ENCODE measurements at places on chromosomes 7 and 10.

DNA sequence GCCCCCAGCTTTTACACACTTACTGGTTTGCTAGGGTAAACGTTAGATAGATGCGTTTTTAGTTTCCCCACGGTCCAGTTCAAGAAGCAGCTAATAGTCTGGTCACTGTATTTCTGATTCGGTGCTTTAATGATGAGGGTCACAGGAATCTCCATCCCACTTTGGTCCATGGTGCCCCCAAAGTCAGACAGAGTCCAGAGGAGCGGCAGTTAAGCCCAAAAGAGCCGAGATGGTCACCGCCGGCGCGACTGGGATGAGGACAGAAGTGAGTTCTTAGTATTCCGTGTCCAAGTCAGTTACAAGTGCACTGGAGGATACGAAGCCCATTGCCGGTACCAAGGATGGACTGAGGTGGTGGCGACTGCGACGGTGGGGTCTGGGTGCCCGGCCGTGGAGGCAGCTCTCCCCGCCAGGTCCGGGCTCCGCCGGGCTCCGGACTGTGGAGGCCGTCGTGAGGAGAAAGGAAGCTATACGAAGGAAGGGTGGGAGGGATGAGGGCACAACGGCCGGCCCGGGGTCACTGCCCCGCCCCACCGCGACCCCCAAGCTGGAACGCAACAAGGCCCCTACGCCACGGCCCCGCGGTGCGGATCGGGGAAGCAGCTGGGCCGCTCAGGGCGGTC lies 663 bp downstream of the HERPUD2 start:
- DNase-seq = no peak

DNA sequence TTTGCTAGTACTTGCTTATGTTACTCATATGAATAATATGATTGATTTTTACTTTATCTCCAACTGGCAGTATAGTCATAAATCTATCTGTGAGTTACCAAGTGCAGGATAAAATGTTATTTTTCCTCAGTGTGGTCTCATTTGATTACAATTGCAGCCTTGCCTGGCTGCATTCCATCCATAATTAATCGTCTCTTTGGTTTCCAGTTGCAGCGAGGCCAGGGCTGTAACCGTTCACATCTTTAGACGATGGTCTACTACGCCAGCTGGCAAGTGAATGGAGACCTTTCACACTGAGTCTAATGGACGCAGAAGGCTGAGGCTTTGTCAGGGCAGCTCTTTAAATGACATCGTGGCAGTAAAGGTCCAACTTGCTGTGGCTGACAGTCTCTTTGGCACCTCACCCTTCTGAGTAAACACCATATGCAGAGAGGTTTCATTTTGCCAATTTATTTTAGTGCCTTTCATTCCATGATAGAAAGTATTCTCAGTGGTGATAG lies 84.0 kb downstream of the ARL4A start:
- DNase-seq = no peak

GRCh38 chr10:132575320-132576201 lies 38.0 kb downstream of the INPP5A start:
- DNase-seq = no peak

DNA sequence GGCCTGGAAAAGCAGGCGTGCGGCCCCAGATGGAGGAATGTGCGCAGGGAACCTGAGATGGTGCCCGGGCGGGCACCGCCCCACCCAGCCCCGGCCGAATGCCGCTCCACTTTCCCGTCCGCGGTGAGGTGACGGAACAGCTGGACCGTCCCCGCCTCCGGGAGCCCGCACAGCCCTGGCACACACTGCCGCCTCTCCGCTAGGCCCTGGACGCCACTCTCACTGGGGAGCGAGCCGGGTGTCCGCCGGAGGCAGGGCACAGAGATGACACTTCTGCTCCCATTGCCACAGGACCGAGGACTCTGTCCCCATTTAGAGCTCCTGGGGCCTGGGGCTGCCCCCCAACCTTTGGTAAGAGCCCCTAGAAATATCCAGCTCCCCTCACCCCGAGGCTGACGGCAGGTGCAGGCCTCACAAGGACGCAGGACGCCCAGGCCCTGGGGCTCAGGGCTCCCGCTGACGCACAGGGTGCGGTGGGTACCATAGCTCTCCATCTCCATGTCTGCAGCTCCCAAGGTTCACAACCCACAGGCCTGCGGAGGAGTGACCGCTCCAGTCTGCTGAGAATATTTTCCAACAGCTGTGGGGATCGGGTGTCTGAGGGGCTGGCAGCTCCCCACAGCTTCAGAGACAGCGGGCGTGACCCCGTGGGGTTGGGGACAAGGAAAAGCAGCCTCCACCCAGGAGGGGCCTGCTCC lies 52.2 kb upstream of the PDGFA start:
- no peak for DNase-seq

GRCh38 chr7:93279541-93279940 lies 47.4 kb downstream of the VPS50 start:
- no peak for DNase-seq

GRCh38 chr7:144941127-144941526 lies 105.3 kb upstream of the TPK1 start:
- no peak for DNase-seq

GRCh38 chr7:3995187-3995586 lies 686.9 kb upstream of the FOXK1 start:
- DNase-seq = no peak

DNA sequence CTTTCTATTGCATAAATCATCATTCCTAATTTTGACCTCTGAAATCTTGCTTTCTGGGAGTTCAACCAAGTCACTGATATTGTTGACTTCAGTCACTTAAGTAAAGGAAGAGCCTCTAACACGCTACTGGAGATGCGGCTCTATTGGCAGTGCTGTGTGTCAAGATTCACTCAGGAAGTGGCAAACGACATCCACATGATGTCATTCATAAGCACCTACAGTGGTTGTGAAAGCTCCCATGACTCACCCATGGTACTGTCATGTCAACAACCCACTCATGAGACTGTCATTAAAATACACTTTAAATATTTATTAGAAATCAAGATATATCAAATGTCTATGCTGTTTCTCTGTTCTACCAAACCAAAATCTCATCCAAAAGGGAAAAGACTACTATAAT lies 52.5 kb upstream of the LHFPL3 start:
- no peak for DNase-seq

DNA sequence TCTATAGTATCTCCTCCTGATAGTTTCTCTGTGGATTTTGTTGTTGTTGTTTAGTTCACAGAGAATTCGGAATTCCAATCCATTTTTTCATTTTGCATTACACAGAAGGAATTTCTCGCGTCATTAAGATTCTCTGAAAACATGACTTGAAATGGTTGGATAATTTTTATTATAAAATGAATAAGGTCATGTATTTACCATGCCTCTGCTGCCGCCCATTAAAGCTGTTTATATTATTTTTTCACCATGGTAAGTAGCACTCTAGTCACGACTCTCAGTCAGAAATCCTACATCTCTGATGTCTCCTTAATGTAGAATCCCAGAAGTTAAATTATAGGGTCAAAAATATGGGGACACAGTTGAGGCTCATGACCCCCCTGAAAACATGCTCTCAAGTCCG lies 19.1 kb downstream of the SFMBT2 start:
- DNase-seq = no peak

- DNase-seq = no peak
Measured at GRCh38 chr10:49362596-49363260, 33.2 kb downstream of the DRGX start.

DNA sequence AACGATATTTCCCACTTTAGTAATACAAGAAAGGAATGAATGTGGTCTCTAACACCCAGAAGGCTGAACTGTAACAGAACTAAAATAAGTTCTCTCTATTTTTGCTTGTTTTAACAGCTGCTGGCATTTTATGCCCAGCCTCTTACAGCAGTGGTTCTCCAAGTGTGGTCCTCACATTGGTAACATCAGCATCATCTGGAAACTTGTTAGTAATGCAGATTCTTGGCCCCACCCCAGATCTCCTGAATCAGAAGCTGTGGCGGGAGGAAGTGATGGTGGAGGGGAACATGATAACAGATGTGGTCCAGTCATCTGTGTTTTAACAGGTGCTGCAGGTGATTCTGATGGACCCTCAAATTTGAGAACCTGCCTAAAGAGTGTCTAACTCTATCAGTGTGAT lies 170.1 kb downstream of the TMEM26 start:
- no peak for DNase-seq

- DNase-seq = no peak
Measured at GRCh38 chr7:81206667-81207360, 288.0 kb upstream of the SEMA3C start.

- no peak for DNase-seq
Measured at GRCh38 chr7:64905547-64905946, 2.5 kb downstream of the ZNF273 start.

GRCh38 chr7:85498031-85498430 lies 311.2 kb upstream of the SEMA3D start:
- no peak for DNase-seq

DNA sequence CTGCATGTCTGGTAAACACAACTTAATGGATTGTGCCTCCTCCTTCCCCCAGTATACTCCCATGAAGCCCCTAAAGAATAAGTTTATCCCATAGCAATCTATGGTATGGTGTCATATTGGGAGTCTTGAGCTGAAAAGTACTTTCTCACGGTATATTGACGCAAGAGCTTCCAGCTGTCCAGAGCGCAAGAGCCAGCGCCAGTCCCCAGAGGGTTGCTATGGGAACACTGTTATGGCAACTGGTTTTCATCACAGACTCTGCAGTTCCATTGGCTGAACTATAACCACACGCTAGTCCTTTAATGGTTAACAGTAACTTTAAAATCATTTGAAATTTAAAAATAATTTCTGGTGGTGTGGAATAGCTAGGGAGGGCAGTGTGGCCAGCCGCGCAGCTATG lies 46.9 kb downstream of the PRPF18 start:
- DNase-seq = no peak

DNA sequence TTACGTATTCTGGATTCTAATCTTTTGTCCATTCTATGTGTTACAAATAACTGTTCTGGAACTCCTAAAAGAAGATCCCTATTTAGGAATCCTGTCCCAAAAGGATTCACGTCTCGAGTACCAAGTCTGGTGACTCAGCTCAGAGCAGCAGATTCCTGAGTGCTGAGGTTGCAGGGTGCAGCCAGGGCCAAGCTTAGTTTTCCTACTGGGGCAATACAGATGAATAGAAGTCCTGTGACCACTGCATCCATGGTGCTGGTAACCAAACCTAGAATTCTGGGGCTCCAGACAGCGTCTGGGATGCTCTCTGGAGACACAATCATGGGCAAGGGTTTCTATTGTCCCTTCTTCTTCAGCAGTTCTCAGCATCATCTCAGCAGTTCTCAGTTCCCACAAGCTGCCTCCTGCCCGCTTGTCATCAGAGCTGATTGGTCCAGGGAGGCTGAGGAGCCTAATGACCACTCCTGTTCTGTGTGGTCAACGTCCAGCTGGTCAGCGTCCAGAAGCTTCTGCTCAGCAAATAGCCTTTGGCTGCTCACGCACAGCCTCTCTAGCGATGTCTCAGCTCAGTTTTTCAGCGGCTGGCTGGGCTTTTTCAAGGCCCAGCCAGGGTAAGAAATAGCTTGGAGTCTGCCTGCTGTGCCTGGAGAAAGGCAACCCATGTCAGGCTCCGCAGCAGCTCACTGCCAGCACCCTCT lies 50.4 kb upstream of the C7orf33 start:
- no peak for DNase-seq

GRCh38 chr10:83045731-83046130 lies 1093.6 kb upstream of the GHITM start:
- no peak for DNase-seq

DNA sequence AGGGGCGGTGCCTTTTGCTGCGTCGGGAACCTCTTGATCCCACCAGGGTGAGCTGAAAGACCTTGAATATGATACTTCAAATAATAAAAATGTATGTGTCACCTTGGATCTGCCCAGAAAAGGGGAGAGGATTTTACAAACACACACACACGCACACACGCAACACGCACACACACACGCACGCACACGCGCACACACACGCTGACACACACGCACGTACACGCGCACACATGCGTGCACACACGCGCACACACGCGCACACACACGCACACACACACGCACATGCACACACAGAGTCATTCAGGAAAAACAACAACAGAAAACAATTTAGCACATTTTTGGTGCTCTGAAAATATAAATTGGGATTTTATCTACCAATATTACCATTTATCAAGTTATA lies 379.5 kb downstream of the PAXIP1 start:
- DNase-seq = no peak

GRCh38 chr7:44897309-44897708 lies 12.0 kb upstream of the PURB start:
- DNase-seq = no peak

DNA sequence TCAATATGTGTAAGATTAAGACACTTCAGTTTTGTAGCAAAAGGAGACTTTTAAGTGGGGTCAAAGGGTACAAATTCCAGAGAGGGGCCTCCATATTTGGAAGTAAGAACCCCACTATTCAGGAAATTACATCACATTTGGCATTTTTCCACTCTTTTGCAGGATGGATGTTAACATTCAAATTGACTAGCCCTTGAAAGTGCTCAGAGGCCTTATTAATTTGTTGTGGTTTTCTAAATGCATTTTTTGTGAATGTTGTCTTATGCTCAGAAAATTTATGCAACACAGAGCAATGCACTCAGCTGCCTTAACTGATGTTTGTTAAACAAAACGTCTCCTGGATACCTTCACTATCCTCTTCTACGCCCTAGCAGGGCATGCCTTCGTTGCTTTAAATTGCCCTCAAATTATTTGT lies 50.9 kb upstream of the PDLIM1 start:
- no peak for DNase-seq

GRCh38 chr7:6658618-6659345 lies 21.7 kb downstream of the ZNF316 start:
- no peak for DNase-seq

DNA sequence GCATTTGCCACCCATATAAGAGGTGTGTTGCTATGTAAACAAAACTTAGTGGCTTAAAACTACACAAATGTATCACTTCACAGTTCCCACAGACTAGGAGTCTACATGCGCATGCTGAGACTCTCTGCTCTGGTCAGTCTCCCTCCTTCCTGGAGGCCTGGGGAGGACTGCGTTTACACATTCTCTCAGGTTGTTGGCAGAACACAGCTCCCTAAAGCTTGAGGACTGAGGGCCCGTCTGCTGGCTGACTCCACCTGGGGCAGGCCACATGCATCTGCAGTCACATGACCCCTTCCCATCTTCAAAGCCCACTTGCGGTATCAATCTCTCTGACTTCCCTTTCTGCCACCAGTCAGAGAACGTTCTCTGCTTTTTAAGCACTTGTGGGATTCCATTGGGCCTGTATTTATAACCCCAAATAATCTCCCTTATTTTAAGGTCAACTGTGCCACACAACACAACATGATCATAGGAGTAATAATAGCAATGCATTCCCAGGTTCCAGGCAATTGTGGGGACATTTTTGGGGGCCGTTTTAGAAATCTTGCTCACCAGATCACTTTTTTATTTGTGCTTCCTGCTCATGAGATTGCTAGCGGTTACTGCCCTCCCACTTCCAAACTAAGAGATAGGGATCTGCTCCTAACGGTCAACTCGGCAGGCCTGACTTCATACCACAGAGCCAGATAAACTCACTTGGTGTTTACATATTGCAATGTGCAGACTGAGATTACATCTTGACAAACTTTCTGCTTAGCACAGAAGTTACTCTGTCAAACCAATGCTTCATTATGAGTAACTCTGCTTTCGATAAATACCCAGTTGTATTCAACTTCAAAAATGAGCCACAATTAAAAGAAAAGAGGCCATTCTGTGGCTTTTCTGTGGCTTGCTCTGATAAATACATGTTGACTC lies 96.3 kb downstream of the ALOX5 start:
- peak; percentile 18 for DNase-seq
